ENCODE measurements at places on chromosomes 4 and X. TPM values are rescaled to one million over a fixed set of nuclear protein-coding genes. Genes with fewer than 3 reads are reported as not detected.

The ATP11C gene
- 11.5 TPM for polyA plus RNA-seq

The ABCG2 gene
- 4.2 TPM for polyA plus RNA-seq

The PSAPL1 gene
- polyA plus RNA-seq, result not detected

DNA sequence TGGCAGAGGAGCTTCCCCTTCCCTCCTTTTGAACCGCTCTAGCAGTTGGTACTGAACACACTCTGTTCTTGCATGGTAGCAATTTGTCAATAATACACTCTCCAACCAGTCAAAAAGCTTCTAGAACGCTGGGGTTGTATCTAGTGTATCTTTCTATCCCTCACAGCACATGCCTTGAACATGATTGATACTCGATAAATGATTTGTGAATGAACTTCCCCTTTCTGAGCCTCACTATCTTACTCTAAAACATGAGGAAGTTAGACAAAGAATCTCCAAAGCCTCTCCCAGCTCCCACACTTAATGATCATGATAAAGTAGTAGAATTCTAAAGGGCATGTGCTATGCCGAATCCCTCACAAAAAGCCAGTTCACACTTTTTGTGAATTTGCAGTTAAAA, 64.4 kb downstream of the DLG3 start:
- no peak for DNase-seq
